ENCODE measurements at places on chromosomes 13 and 19.
A peak's percentile ranks its signal among the peaks of the same experiment; 100 is the strongest.

DNA sequence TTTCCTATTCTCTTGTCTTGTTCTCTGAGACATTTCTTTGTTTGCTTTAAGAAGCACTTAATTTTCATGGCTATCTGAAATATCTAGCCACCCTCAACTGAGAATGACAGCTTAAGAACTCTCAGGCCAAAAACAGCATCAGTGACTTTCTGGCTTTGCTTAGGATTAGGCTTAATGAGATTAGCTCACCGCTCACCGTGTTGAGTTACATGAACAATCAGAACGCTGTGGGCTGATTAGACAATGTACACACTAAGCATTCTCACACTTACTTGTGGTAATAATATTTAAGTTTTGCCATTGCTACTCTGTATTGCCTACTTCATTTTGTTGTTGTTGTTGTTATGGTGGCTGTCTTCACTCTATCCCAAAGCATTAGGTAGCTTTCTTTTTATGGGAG is 1283.6 kb downstream of the UQCRFS1 start:
- DNase-seq, result no peak

DNA sequence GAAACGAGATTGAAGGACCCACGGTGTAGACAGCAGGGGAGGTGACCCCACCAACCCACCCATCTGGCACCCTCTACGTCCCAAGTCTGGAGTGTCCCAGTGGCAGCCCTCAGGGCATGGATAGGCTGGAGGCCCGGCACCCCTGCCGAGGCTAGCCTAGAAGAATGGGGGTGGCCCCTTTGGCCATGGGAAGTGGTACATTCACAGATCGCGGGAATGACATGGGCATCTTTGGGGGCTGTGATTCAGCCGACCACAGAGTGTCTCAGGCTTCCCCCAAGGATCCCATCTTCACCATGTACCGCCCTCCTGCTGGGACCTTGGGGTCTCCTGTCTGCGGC is 11.3 kb upstream of the MKNK2 start:
- DNase-seq, result no peak

GRCh38 chr13:31166591-31166990 is 4.9 kb upstream of the HSPH1 start:
- DNase-seq, result no peak

GRCh38 chr13:98313922-98314292 is 136.8 kb upstream of the RNF113B start:
- no peak for DNase-seq

DNA sequence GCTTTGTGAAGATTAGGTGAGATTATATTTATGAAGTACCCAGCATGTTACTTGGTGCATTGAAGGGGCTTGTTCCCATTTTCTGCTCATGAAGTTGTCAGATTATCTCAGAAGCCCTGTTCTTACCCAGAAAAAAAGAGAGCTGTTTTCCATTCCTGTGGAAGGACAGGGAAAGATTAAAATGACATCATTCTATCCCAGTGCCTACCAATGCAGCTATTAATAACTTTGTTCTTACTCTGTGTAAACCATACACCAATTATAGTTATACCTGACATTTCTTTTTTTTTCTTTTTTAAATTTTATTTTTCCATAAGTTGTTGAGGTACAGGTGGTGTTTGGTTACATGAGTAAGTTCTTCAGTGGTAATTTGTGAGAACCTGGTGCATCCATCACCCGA is 18.6 kb downstream of the ZNF507 start:
- DNase-seq, result no peak

DNA sequence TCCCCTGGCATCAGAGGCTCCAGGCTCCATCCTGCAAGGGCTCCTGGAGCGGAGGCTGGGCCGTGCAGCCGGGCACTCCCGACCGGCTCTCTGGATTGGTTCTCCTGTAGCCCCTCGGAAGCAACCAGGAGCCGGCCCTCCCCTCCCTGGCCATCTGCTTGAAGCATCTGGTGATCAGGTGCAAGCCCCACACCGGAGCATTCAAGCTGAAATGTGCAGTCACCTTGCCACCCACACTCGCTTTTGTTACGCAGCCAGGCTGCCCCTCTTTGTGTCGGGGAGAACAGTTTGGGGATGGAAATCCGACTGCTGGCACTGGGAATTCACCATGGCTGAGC is 258.8 kb downstream of the ZNF536 start:
- DNase-seq, result no peak

GRCh38 chr13:101555610-101556009 is 103.1 kb downstream of the ITGBL1 start:
- no peak for DNase-seq

- DNase-seq, result peak; percentile 66
Observed at GRCh38 chr13:99275093-99275469, 16.9 kb upstream of the GPR18 start.

DNA sequence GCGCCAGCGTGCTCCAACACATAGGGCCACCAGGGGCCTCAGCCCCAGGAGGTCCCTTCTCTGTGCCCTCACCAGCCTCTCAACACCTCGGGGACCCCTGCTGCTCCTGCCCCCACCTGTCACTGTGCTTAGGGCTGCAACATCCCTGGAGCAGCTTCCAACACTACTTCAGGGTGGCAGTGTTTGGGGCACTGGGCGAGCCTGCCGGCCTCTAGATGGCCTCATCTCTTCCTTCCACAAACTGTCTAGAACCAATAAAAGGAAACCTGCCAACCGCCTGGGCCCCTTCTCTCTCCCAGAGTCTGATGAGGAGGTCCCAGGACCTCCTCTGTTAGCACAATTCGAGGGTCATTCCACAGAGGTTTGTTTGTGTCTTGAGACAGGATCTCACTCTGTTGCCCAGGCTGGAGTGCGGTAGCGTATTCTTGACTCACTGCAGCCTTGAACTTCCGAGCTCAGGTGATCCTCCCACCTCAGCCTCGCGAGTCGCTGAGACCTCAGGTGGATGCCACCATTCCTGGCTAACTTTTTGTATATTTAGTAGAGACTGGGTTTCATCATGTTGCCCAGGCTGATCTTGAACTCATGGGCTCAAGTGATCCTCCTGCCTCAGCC is 10.1 kb upstream of the SHD start:
- DNase-seq, result no peak

- DNase-seq, result peak; percentile 18
Observed at GRCh38 chr19:44003461-44004009, 778 bp downstream of the ZNF230 start.

- peak; percentile 17 for DNase-seq
Observed at GRCh38 chr13:27133889-27134288, 37.7 kb downstream of the USP12 start.

DNA sequence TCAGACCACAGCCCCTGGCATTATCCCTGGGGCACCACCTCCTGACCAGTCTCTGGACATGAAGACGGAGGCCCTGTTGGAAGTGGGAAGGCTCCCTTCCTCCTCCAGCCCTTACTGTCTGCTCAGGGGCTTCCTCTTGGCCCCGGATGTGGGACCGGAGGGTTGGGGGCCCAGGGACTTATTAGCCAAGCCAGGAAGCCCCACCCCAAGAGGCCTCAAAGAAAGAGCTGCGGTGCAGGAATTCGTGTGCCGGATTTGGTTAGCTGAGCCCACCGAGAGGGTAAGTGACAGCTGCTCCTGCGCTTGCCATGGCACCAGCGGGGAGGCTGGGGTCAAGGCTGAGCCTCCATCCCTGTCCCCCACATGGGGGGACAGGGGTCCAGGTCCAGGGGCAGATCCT is at the start of gene RETN:
RETN (plus strand) TSS at position 208 of the 400 bp plus-strand sequence. CDS start 278 bp downstream, outside the sequence.
- no peak for DNase-seq

- DNase-seq, result peak; percentile 52
Observed at GRCh38 chr19:54478677-54479266, 5.7 kb upstream of the CDC42EP5 start.

GRCh38 chr13:111241006-111241755 is 79.3 kb upstream of the TEX29 start:
- DNase-seq, result no peak

DNA sequence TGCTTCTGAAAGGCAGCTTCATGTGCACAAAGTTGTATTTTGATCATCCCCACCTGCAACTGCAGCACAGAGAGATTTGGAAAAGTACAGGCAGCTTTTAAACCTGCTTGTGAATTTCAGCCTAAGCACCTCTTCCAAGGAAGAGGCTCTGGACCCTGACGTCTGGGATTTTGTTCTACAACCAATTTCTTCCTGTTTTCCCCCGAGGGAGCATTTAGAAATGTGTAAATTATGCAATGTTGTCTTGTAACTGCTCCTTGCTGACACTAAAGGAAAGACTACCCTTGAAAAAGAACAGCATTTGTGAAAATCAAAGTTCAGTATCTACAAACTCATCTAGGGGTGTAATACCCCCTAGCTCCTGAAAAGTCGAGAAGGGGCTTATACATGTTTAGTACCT is 15.4 kb downstream of the MED26 start:
- DNase-seq, result no peak

GRCh38 chr19:13622766-13623715 is 116.8 kb upstream of the CACNA1A start:
- DNase-seq, result no peak

DNA sequence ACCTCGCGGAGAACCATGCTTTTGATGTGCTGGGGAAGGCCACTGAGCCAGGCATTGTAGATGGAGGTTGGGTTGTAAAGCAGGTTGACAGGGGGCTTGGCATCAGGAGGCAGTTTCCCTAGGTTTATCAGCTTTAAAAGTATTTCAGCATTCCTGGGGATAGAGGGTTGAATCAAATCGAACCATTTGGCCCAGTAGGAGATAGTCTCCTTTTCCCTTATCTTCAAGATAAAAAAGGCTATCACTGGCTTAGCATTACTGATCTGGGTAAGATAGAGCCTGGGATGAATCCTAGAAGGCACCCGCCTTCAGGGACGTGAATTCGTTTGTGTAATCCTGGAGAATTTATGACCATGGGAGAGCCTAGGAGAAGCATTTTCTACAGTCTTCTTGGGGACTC is 30.6 kb downstream of the SLC6A16 start:
- DNase-seq, result no peak

DNA sequence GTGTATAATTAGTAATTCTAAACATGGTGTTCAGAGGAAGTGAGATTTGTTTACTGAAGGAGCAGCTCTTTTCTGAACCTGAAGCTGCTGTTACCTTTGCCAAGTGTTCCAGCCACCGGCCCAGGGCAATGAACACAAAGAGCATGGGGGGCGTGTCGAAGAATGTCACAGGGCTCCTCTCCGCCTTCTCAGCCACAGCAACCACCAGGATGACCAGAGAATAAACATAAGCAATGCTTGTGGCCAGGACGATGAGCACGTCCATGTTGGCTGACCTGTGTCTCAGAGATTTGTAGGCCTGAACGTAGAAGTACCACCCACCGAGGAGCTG is 53.1 kb downstream of the ATP7B start:
- DNase-seq, result no peak

DNA sequence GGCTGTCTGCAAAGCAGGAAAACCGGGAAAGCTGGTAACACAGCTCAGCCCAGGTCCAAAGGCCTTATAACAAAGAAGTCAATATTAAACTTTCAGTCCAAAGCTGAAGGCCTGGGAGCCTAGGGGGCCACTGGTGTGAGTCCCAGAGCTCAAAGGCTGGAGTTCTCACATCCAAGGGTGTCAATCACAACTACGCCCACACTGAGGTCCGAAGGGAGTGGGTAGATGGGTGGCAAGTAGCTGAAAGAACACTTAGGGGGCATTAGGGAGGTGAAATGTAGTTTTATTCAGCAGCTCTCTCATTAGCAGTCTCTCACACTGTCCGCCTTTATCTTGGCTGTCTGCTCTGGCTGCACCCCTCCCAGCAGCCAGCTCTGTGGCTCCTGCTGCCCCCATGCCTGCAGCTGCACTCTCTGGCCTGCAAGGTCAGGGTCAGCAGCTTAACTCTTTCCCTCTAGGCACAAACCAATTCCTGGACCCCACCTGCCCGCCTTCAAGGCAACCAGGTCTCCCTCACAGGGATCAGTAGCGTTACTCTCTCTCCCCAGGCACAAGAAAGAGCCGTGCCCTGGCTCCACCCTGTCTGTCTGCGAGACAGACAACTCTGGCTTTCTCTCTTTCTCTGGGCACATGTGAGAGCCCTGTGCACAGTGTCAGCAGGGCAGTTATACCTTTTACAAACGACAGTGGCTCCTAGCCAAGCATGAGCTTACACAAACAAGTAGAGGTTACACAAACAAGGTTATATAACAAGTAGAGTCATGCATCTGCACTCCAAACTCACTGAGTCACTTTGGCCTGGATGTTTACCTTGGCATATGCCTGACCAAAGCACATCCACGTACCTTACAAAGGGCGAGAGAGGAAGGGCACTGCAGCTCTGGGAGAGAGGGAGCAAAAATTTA is 249.4 kb upstream of the PCDH20 start:
- DNase-seq, result no peak

- DNase-seq, result no peak
Observed at GRCh38 chr13:114149774-114150740, 17.6 kb upstream of the RASA3 start.

- DNase-seq, result no peak
Observed at GRCh38 chr13:97342936-97343335, 91.0 kb upstream of the RAP2A start.

GRCh38 chr19:5321851-5322681 is 18.5 kb downstream of the PTPRS start:
- DNase-seq, result peak; percentile 31

DNA sequence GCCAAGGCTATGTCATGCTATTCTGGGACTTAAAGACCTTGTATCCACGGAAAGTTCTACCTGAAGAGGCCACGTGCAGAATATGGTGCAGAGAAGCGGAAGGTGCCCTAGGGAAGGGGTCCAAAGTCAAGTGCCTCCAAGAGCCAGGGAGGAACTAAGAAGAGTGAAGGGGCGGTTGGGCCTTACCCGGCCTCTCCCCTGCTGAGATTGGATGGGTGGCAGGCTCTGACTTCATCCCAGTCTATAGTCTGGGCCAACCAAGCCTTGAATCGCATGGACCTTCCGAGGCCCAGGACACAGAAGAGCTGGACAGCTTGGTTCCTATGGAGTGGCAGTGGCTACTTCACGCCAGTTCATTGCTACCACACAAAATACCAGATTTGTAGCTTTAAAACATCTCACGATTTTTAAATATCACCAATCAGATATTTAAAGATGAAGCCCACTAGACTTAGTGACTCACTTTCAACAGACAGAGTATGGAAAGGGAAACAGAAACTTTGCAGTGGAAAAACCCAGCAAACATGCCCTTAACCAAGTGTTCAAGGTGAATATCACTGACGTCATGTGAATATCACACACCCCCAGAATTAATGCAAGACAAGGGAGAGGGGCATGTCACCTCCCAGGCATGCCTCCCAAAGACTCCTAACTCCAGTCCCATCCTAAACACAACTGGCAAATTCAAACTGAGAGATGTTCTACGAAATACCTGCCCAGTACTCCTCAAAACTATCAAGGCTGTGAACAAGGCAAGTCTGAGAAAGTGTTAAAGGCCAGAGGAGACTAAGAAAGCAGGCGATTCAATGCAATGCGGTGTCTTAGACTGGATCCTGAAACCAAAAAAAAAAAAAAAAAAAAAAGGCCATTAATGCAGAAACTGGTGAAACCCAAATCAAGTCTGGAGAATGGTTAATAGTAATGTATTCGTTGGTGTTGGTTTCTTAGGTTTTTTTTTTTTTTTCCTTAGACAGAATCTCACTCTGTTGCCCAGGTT is 10.2 kb downstream of the C19orf12 start:
- no peak for DNase-seq

GRCh38 chr19:46241626-46242025 is 12.1 kb downstream of the IGFL1 start:
- no peak for DNase-seq

- DNase-seq, result no peak
Observed at GRCh38 chr13:107124730-107125129, 556.8 kb upstream of the ARGLU1 start.

Measured in EH (cell line).